PC-3 (cell line): ENCODE measurements at places on chromosomes 6 and 20.
A peak's percentile ranks its signal among the peaks of the same experiment; 100 is the strongest.

GRCh38 chr6:101760843-101761621 lies 367.5 kb downstream of the GRIK2 start:
- peak; percentile 45 for DNase-seq

GRCh38 chr20:59223182-59223601 lies 59.6 kb downstream of the ZNF831 start:
- peak; percentile 40 for DNase-seq

DNA sequence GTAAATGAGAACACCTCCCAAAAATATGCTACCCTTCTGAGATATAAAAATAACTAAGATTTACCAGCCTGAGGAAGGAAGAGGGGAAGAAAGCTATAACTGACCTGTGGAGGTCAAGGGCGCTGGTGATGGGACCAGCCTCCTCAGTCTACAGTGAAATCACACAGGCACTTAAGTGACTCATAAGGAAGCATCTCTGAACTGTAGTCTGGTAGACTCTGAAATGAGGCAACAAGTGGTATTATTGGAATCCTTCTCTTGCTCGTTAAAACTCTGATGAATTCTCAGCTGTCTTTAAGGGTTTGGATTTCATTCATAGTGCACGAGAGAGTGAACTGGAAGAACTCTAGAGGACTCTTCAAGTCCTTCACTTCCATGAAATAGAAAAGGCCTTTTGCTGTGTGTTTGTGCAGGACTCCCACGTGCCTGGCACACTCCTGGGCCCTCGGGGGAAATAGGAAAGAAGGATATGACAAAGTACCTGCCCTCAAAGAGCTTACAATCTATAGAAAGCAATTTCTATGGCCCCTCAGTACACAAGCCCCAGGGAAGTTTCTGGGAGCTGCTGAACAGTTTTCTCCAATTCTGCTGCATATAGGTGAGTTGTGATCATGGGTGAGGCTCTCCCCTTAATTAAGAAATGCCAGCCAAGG lies 231.8 kb upstream of the RREB1 start:
- peak; percentile 82 for DNase-seq

DNA sequence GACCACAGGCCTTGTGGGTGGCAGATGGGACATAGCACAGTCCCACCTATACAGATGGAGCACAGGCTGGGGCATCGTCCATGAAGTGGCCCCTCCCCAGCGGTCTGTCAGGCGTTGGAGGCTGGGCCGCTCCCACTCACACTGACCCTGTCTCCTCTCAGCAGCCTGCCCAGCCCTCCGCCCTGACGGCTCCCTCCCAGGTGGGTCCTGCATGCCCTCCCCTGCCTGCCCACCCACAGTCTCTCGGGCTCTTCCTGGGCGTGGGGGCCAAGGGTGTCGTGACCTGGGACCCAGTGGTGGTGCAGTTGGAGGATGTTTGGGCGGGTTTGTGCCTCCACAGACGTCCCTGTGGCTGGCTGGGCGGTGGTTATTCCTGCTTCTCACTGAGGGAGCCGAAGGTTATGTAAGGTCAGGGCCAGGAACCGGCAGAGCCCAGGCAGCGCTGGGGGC lies 22.3 kb downstream of the COL20A1 start:
- DNase-seq: no peak

- DNase-seq: no peak
Measured at GRCh38 chr6:5493806-5494205, 232.5 kb downstream of the FARS2 start.

GRCh38 chr6:120557554-120557953 lies 776.7 kb downstream of the TBC1D32 start:
- no peak for DNase-seq

DNA sequence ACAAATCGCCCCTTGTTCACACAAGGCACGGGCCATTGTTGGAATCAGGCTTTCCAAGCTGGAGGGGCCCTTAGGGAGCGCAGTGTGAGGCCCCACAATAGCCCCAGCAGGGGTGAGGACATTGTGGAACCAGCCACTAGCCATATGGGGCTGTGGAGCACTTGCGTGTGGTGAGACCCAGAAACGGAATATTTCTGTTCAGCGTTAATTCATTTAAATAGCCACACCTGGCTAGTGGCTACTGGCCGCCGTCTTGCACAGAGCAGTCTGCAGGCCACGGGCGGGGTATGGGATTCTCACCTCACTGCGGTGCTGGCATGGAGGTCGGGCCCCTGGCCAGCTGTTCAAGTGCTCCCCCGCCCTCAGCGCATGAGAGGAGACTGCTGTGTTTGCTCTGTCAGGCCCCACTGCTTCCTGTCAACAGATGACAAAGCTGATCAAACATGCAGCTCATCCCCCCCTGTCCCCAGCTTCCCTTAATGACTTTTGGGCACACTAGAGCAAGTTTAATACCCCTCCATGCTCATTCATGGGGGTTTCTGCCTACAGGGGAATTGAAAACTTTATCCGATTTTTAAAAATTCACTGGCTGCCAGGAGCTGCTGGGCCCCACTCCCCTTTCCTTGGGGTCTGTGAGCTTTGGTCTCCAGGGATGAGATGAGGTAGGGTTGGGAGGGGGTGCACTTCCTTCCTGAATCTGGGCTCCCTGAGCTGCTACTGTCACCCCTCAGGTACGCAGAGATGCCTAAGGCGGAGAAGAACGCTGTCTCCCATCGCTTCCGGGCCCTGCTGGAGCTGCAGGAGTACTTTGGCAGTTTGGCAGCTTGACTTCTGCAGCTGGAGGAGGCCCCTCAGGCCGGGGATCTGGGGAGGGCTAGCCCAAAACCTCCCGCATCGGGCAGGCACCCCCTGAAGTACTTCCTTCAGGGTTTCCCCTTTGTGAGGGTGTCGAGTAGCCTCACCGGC lies 13.6 kb downstream of the ITPA start:
- peak; percentile 97 for DNase-seq

DNA sequence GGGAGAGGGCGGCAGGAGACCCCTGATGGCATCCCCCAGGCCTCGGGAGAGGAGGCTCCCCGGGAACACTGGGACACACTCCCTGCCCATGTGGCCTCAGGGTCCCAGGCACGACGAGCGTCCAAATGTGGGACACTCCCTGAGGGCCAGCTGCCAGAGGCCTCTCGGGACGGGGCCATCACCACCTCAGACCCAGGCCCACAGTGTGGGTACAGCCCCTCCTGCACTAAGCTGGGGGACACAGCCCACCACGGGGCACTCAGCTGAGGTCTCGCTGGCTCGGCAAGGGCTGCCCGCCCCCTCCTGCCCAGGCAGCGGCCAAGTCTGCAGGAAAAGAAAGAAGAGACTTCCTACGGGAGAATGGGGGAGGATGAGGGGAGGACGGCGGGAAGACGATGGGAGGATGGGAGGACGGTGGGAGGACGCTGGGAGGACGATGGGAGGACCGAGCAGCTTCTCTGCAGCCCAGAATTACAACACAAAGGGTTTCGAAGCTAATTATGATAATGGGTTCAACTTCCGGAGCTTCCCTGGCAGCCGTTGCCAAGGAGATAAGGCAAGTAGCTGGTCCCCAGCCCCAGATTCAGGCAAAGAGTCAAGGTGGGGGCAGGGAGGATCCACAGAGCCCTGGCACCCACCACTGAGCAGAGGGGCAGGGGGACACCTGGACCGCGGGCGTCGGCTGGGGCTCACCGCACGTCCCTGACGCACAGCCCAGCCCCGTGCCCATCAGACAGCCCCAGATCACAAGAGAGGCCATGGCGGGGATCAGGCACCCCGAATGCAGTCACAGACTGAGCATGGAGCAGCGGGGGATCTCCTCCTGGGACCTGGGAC lies 17.5 kb downstream of the KCNQ2 start:
- DNase-seq: no peak

DNA sequence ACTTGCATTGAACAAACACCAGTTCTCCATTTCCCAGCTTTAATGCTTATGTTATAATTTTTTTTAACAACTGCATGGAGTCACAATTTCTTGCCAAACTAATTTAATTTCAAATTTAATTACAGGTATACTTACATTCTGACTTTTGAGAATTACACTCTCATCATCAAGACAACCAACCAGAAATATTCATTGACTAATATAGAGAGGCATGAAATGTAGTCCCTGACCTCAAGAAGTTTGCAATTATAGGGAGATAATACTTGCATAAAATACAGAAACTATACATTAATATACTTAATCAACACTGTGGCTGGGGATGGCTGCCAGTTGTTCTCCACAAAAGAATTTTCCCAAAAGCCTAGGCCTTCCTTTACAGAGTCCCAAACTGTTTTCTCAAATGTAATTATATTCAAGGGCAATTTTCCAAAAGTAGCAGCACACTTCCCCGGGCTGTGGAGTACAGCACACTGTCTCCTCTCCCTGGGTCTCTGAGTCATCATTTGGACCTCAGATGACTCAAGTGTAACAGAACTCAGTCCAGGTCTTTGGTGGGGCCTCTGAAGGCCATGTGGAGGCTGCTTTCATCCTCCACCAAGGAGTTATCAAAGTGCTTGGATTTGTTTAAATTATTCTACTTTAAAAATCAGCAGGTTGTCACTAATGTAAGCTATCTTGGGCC lies 114.1 kb downstream of the KIF16B start:
- DNase-seq: peak; percentile 47

DNA sequence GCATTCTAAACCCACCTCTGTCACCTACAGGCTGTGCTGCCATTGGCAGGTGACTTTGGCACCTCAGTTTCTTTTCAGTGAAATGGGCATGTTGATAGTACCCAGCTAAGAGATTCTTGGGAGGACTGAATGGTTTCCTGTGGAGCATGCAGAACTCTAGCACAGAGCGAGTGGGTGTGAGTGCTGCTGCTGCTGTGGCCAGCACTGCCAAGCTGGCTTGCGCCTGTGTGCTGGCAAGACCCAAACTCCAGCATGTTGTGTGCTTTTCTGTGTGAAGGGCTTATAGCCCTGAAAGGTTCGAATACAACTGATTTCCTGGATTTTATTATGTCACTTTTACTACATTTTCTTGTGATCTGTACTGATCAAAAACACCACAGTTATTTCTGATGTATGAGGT lies 78.1 kb upstream of the KIF25 start:
- DNase-seq: no peak

DNA sequence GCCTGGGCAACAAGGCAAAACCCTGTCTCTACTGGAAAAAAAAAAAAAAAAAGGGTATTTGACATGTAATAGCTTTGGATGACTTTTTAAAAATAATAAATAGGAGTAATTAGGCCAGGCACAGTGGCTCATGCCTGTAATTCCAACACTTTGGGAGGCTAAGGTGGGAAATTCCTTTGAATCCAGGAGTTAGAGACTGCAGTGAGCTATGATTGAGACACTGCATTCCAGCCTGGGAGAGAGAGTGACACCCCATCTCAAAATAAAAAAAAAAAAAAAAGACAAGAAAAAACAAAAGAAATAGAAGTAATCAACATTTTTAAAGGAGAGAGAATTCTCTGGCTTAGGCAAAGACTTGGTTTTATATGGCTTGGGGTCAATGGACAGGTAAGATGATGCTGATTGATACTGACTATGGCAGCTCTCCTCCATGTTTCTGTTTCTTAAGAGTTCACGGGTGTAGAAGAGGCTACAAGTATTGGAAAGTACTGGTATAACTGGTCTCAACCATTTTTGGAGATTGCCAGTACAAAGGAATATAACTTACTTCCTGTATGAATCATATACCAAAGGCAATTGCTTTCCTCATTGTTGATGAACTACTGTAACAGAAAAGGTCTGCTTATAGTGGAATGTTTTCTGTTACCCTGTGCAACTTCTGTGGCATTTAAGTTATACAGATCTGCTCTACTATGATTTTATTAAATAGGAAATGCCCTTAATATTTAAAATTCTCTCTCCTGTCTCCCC lies 10.1 kb downstream of the MAP3K5 start:
- DNase-seq: peak; percentile 68

DNA sequence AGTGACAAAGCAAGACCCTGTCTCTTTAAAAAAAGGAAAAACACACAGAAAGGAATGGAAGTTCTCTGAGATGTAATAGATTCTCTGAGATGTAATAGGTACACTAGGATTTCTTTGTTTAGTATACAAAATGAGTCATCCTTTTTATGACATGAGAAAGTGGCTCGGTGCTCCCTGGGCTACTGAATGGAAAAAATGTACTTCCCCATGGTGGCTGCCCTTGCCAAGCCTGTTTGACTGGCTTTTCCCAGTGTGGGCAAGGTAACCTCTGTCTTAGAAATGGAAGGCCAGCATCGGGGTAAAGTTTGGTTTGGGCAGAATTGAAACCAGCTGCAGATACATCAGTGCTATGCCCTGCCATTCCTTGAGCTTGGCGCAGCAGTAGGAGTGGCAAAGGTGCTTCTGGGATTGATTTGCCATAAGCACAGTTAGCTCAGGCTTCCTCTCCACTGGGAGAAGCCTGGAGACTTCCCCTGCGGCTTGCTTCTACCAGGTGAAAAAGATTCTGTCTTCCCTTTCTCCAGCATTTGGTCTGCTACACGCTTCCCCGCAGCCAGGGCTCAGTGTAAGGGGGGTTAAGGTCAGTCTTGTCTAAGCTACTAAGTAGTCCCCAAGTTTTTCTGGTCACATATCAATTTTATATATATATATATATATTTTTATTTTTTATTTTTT lies 24.5 kb downstream of the ARFGEF2 start:
- peak; percentile 99 for DNase-seq

- DNase-seq: no peak
Measured at GRCh38 chr6:170038708-170039107, 252.2 kb downstream of the DLL1 start.

- DNase-seq: no peak
Measured at GRCh38 chr6:148794797-148795196, 48.0 kb downstream of the UST start.

GRCh38 chr6:33865478-33866077 lies 61.8 kb upstream of the MLN start:
- no peak for DNase-seq

DNA sequence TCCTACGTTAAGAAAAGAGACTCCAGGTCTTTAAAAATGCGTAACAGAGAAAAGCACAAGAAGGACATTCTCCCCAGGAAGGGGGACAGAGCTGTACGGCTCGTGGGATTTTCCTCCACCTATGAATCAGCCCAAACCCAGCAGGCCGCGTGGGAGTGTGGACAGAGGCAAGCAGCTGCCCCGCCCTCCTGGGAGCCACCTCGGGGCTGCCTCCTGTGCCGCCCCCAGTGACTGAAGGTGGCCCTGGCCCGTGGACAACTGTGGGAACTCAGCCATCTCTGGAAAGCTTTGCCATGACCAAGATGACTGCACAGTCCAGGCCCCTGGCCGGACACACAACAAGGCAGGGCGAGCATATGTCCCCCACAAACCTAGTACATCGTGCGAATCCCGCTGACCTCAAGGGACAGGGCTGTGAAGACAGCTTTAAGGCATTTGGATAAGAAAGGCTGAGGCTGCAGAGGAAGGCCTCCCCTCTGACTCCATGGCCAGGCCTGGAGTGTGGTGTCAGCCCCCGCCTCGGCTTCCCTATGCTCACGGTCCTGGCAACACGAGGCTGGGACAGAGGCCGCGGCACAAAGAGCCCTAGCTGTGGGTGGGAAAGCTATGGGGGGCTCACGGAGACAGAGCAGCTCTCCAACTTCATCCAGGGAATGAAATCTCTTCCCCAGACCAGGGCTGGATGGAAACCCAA lies 26.9 kb downstream of the PXDC1 start:
- DNase-seq: no peak

GRCh38 chr20:57628047-57628961 lies 8.1 kb upstream of the ZBP1 start:
- DNase-seq: peak; percentile 51

- DNase-seq: no peak
Measured at GRCh38 chr20:51341581-51341980, 200.9 kb downstream of the NFATC2 start.
